ENCODE measurements at places on chromosomes 16 and 17. TPM values are rescaled to one million over a fixed set of nuclear protein-coding genes. Genes with fewer than 3 reads are reported as not detected.

GRCh38 chr16:86213437-86214205 is 296.7 kb upstream of the FOXF1 start:
- DNase-seq = no peak

- no peak for DNase-seq
These were observed 53.2 kb downstream of the SLC39A11 start for GRCh38 chr17:73039282-73039681.

DNA sequence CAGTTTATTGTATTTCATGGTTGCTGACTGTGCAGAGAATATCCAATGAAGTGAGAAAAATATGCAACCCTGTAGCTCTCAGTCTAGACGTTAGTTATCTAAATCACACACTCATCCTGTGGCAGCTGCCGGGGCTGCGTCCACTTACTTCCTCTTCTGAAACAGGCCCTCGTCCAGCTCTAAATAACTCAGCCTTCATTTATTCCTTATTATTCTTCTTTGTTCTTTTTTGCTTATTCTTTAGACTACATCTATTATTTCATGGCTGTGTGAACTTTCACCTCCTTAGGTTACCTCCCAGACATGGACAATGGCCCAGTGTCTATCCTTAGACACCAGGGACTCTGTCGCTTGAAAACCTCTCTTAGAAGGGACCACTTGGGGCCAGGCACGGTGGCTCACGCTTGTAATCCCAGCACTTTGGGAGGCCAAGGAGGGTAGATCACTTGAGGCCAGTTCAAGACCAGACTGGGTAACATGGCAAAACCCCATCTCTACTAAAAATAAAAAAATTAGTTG is 3.4 kb upstream of the THUMPD1 start:
- DNase-seq = no peak

DNA sequence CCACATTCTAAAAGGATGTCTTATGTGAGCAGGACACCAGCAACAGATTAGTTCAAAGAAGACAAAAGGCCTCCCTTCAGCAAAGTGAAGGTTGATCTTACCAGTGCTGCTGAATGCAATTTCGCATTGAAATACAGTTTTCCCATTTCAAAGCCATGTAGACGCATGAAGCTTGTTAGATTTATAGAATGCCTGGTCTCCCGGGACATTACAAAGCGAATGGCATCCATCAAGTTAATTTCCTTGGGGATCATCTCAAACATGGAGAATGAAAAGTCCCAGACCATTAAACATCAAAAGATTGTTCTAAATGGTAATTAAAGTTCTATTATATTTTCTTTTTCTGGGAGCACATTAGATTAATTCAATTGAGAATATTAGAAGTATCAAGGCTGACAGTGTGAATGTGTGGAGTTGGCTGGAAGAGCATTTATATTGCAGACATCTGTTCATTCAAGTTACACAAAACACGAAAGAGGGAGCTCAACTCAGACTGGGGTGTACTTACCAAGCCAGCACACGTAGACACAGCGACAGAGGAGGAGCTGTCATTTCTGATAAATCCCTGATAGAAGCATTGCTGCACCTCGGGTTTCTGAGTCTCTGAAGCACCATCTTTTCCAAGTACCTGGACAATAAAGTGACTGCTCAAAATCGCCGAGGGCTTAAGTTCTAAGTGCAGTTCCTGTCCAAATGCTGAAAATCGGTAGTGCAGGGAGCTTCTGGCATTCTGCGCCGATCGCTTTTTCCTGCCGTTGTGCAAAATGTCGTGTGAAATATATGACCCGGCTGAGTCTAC is 3.8 kb downstream of the ADAMTS18 start:
- no peak for DNase-seq

GRCh38 chr17:31738067-31738466 is 121.0 kb downstream of the COPRS start:
- DNase-seq = no peak

DNA sequence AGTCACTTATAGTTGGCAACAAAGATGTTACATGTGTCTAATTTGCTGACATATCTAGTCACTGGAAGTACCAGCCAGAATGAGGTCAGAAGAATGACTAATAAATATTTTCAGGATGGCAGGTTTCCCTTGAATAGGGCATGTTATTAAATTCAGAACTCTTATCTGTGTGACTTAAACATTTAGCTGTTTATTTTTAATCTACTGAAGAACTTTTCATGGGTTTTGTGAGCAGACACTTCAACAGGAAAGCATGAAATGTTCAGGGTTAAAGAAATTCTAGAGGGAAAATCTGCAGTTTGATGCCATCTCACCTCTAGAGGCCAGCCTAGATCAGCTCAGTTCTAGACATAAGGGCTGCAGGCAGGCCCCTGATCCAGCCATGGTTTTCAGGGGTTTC is 13.2 kb downstream of the JPT2 start:
- no peak for DNase-seq

DNA sequence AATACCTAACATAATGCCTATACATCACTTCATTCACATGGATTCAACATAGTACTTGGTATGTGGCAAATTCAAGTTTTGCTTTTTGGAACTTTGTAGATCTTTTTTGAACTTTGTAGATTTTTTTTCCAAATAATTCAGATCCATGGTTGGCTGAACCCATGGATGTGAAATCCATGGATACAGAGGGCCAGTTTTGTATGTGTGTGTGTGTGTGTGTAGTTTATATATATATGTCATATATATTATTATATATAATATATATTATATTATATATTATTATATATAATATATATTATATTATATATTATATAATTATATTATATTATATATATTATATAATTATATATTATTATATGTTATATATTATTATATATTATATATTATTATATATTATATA is 28.4 kb downstream of the CLUAP1 start:
- DNase-seq = no peak

- no peak for DNase-seq
These were observed 103.9 kb downstream of the MGAT5B start for GRCh38 chr17:76972046-76972641.

DNA sequence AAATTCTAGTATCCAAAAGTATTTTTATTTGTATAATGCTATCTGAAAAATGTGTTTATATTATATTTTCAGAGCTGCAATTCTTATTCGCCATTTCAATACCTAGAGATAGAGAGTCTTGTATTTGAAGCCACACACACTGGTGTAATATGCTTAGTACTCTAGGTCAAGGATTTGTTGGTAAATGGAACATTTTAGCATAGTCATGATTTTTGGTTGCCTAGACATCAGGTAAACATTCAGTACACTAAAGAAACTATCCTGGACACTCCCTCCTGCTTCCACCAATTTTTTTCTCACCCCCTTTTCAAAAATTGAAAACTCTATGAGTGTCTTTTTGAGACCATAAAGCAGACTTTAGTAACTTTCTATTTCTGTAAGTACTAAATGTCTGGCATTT is 20.8 kb downstream of the ABHD15 start:
- no peak for DNase-seq

GRCh38 chr17:43676471-43676870 is 14.7 kb upstream of the MEOX1 start:
- DNase-seq = no peak

DNA sequence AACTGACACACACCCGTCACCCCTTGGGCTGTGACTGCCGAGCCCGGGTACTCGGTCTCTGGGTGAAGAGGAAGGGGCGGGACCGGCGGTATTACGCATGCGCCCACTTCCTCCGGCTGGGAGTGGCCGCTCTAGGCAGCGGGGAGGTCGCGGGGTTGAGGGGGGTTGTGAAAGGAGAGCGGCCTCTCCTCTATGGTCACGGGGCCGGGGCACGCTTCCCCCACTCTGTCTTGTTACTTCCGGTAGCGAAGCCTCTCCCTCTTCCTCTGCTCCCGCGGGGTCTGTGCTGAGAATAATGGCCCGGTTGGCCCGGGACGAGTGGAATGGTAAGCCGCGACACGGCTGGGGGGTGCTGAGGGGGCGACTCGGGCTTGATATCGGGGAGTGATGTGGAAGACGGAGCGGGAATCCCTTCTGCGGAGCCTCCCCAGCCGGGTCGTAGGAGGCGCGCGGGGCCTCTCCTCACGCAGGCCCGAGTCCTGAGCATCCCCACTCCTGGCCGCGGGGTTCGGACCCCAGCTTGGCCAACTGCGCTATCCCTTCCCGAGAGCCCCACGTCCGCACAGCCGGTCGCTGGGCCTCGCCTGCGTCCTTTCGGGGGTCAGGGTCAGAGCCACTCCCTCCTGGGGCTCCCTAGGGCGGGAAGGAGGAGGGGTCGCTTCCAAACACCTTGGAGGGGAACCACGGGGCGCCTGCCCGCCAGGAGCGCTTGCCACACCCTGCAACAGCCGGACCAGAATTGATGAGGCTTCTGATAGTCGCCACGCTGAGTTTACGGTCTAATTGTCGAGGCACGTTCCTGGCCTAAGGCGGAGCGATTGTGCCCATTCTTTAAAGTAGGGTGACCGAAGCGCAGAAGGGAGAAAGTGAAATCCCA is at the start of gene BFAR:
BFAR (plus strand) TSS at position 259 of the 877 bp plus-strand sequence. CDS start 11,396 bp downstream, outside the sequence.
- peak; percentile 92 for DNase-seq

DNA sequence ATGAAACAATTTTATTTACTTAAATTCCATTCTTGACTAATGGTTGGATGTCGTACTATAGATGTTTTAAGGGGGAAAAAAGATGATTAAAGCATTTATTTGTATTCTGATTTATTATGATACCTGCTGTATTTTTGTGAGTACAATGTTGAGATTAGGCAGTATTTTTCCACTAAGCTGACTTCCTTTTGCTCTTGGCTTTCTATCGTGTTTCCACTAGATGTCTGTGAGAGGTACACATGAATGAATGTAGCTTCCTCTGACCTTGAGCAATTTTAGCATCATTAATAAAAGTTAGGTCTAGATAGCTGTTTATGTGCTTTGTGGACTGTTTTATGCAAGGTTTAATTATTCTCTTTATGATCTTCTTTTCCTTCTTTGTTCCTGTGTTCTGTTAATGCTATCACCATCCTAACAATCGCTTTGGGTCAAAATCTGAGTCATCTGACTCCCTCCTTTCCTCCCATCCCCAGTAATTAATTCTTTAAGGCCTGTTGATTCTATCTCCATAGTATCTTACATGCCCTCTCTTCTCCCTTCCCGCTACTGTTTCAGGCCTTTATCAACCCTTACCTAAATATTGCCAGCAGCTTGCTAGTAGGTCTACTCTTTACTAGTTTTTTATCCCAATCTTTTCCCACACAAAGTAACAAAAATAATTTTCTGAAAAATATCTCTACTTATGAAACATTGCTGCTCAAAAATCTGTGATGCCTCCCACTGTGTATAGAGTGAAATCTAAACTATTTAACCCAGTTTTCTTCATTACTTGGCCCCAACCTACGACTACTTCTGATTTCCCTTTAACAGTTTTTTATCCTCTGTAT is 76.0 kb downstream of the VMP1 start:
- DNase-seq = no peak

Gene KRT9
- total RNA-seq = not detected

Gene KRTAP3-1
- total RNA-seq = not detected

Gene SMIM5
- total RNA-seq = not detected

Gene TXNL4B
- 14.0 TPM for total RNA-seq

Gene TBC1D3G
- not detected for total RNA-seq

Gene KRTAP16-1
- total RNA-seq = not detected

Gene KCNJ18
- total RNA-seq = not detected

Gene HOXB1
- not detected for total RNA-seq

Gene VMO1
- not detected for total RNA-seq

Gene LGALS9B
- total RNA-seq = 0.85 TPM

Gene CSH2
- not detected for total RNA-seq

Gene GRB7
- 0.23 TPM for total RNA-seq

Gene MSLN
- not detected for total RNA-seq
